GM23248 (cell line): ENCODE measurements at places on chromosomes 13 and 19.
A peak's percentile ranks its signal among the peaks of the same experiment; 100 is the strongest.

- DNase-seq, result no peak
Observed at GRCh38 chr13:73782450-73783449, 351.5 kb downstream of the KLF12 start.

- no peak for DNase-seq
Observed at GRCh38 chr19:32874605-32875004, 5.0 kb upstream of the SLC7A9 start.

DNA sequence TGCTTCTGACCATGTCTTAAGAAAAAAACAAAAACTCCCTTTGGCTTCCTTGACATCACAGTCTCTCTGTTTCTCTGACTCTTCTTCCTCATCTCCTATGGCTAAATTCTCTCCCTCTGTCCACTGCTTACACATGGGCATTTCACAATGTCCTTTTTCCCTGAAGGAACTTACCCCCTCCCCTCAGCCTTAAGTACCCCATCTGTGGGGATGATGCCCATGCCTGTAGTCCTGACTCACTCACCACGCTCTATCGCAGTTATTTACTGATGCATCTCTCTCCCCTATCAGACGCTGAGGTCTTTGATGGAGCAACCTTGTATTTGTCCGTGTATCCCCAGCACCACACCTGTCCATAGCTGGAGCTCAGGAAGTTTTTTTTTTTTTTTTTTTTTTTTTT lies 32.4 kb downstream of the ACTN4 start:
- no peak for DNase-seq

DNA sequence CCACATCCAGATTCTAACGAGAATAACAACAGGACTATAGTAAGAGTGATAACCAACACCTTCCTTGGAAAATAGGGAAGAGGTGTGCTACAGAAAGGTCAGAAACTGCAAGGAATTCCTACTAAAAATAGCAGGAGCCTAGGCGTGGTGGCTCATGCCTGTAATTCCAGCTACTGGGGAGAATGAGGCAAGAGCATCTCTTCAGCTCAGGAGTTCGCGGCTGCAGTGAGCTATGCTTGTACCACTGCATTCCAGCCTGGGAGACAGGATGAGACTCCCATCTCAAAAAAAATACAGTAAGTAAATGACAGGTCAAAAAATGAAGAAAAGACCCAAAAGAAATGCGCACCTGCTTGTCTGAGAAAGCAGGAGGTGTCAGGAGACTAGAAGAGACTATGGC lies 101.5 kb upstream of the TSHZ3 start:
- no peak for DNase-seq

DNA sequence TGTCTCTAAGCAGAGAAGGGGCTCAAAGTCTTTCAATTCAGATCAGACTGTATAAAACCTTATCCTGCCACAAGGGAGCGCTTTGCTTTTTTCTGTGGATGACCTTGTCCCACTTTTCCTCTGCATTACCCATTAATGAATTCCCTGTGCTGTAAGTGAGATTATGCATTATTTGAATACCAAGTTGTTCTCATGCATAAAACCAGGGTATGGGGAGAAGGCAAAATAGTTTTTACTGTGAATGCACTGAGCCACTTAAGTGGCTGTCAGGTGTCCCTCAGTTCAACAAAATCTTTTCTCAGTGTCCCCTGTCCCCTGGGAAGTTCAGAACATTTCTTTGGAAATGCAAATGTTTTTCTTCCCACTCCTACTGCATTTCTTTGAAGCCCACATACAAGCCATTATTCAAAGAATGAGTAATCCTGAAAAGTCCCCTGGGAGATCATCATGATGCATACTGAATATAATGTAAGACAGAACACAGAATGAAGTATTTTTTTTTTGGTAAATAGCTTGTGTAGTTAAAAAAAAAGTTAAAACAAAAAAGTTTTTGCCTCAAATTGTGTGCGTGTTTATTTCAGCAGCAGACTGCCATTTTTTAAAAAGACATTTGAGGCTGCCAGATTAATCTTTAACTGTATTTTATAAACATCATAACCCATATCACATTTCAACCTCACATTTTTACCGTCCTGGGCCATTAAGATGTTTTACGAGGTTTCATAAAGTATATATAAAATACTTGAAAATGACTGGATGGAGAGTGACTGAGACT lies 506.7 kb upstream of the PCDH9 start:
- DNase-seq, result peak; percentile 35

DNA sequence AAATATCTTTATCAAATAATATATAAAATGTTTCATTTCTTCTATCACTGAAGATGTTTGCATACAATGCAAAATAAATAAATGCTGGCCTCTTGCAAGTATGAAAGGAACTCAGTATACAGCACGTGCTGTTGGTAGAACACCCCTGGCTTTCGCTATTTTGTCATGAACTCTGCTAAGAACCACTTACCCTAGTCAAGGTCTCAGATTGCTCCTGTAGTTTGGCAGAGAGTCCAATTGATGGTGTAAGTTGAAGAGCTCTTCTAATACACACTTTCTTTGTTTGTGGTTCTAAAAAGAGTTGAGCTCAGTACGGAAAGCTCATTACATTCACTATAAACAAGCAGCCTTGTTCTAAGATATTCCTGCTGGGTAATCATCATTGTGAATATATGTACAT lies 1258.9 kb downstream of the EFNB2 start:
- no peak for DNase-seq

GRCh38 chr13:29917650-29918049 lies 67.2 kb upstream of the UBL3 start:
- peak; percentile 46 for DNase-seq

DNA sequence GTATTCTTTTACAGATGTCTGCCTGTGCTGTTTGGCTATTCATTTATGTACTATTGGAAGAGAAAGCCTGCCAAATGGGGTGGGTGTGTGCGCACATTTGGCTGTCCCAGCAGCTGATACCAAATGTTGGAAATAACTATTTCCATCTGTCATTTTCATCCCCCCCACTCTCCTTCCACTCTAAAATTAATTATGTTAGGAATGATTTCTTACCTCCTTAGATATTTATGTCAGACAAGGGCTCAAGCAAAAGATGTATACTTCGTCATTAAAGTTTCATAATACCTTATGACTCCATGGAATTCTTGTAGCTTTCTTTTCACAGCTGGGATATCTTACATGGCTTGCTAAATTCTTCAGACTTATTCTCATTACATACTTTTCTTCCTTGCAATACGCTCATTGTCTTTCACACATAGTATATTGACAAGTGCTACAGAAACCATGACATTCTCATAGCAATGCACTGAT lies 18.6 kb downstream of the ITM2B start:
- peak; percentile 76 for DNase-seq

DNA sequence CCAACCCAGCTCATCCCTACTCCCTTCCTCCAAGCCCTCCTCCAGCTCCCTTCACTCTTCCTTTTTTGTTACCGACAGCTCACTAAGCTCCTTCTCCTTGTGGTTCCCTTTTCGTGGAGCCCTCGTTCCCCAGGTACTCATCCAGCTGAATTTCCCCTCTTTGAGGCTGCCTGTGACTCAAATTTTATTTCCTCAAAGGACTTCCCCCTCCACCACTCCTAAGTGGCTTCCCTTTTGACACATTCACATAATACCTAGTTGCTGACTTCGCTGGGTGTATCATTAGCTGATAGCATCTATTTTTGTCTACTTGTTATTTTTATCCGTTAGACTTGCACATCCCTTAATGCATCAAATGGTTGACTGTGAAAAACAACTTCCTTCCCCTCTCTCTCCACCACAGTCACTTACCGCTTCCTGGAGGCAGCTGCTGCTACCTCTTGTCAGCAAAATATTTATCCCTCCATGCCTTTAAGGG lies 14.5 kb downstream of the FFAR2 start:
- DNase-seq, result no peak

DNA sequence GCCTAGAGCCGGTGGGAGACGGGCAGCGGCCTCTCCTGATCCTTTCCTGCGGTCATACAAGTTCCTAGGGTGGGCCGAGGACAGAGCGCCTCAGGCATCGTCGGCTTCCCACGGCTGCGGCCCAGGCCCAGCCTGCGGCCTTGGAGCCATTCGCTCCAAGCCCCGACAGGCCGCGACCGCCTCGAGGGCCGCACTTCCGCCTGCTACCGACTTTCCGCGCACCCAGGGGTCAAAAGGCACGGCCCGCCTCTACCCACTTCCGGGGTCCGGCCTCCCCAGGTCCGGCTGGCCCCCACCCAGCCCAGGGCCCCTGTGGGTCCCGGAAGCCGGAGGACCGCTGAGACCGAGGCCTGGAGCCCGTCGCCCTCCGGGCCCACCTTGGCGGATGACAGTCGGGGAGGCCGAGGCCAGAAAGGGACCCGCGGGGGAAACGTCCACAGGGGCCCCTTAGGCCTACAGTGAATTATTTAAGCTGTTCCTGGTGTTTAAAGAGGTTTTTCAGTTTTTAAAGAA lies 16.2 kb downstream of the ZIC2 start:
- no peak for DNase-seq

DNA sequence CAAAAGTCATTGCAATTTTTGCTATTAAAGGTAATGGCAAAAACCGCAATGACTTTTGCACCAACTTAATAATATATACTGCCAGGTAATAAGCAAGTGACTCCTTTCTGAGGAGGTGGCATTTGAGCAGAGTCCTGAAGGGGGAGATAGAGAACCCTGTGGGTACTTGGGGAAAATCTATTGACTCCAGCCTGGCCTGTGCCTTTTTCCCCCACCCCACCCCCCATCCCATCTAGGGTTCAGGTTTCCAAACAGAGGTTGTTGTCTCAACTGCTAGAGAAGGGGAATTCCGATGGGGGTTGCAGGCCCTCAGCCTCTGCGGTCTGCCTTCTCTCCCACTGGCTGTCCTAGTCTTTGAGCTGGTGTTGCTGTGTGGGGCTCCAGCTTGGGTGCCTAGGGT lies 11.5 kb downstream of the S1PR2 start:
- peak; percentile 54 for DNase-seq

DNA sequence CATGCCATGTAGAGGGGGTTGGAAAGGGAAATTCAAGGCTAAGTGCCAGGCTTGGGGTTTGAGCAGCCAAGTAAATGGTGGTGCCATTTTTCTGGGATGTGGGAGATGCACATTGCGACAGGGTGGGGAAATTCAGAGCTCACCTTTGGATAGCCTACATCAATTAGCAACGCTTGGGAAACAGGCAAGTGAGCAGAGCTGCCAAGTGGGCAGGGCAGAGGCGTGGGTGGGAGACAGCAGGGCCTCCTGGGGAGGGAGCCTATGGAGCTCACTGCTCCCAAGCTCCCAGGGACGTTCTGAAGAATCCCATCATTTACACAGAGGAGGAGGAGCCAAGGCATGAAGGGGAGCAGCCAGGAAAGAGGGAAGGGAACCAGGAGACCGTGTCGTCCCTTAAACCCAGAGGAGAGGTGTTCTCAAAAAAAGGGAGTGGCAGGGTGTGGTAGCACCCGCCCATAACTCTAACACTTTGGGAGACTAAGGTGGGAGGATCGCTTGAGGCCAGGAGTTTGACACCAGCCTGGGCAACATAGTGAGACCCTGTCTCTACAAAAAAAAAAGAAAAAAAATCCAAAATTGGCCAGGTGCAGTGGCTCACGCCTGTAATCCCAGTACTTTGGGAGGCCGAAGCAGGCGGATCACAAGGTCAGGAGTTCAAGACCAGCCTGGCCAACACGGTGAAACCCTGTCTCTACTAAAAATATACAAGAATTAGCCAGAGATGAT lies 11.5 kb upstream of the CCNE1 start:
- no peak for DNase-seq

- no peak for DNase-seq
Observed at GRCh38 chr13:113157206-113157928, 1.1 kb upstream of the PROZ start.

GRCh38 chr19:7799640-7800355 lies 30.2 kb upstream of the EVI5L start:
- peak; percentile 87 for DNase-seq

GRCh38 chr19:38483016-38483630 lies 49.6 kb downstream of the RYR1 start:
- DNase-seq, result no peak

DNA sequence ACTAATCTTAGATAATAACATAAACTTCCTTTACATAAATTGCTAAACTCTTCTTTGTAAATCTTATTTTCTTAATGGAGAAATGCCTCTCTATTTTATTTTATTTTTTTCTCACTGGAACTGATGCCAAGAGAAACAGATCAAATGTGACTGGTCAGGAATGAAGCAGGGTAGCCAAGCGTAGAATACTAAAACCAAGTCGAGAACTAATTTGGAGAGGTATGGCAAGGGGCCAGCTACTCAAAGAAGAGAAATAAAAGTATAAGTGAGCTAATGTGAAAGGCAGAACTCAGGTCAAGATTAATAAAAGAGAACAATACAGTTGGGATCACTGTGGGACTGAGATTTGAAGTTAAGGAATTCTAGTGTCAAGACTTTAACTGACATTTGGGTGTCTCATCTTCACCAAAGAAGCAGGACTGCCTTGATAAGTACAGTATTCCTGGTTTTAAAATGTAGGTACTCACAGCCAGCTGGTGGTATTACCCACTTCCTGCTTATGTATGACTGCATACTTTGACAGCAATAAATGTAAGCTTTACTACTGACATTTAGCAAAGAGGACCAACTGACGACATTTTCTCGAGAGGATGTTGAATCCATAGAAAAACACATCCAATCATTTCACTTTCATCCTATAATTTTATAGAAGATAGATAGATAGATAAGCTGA lies 1192.2 kb downstream of the EFNB2 start:
- DNase-seq, result no peak

DNA sequence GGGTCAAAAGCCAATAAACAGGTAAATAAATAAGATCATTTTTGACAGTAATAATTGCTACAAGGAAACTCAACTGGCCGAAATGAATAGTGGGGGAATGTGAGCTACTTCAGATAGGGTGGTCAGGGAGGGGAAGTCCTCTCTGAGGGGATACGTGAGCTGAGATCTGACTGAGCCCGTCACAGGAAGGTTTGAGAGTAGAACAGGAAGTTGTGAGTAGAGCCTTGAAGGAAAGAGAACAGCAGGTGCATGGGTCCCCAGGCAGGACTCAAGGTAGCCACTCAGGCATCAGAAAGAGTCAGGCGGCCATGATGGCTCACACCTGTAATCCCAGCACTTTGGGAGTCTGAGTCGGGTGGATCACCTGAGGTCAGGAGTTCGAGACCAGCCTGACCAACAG lies 6.3 kb downstream of the IRGQ start:
- no peak for DNase-seq

GRCh38 chr19:8517551-8518442 lies 3.8 kb upstream of the ZNF414 start:
- peak; percentile 81 for DNase-seq

DNA sequence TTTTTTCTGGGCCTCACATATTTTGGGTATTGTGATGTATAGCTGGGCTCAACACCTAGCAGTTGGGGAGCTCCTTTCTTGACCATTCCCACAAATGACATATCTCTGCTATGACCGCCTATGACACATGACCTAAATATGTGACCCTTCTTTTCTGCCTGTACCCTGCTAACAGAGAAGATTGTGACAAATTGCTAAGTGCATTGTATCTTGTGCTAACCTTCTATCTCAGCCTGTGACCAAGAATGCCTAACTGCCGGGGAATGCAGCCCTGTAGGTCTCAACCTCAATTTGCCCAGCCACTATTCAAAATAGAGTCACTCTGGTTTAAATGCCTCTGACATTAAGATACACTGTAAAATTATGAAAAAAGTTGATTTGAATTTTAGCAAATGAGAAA lies 6.8 kb upstream of the ZNF429 start:
- no peak for DNase-seq

- DNase-seq, result no peak
Observed at GRCh38 chr13:107562203-107562602, 653.1 kb downstream of the LIG4 start.
